Airway epithelial cell (primary cell): ENCODE measurements at places on chromosomes 2 and 18. TPM values are rescaled to one million over a fixed set of nuclear protein-coding genes. Genes with fewer than 3 reads are reported as not detected.

Gene C2orf72
- total RNA-seq = not detected in 2 replicates

Gene ENOSF1
- total RNA-seq = 19.8 and 22.8 TPM in 2 replicates

Gene VAMP5
- 1.9 and 2.3 TPM in 2 replicates for total RNA-seq

Gene XIRP2
- not detected in 2 replicates for total RNA-seq

Gene LYG2
- total RNA-seq = not detected in 2 replicates

Gene HOXD3
- total RNA-seq = not detected in 2 replicates

Gene MC5R
- total RNA-seq = not detected in 2 replicates

Gene OTX1
- 4.2 and 4.7 TPM in 2 replicates for total RNA-seq

Gene DNAJC5G
- total RNA-seq = not detected in 2 replicates

Gene B3GNT7
- 0.28 and 0.85 TPM in 2 replicates for total RNA-seq

Gene RNASEH1
- total RNA-seq = 16.8 and 21.7 TPM in 2 replicates

Gene FZD7
- total RNA-seq = 6.8 and 7.0 TPM in 2 replicates

Gene TRIM43
- not detected in 2 replicates for total RNA-seq

Gene CPO
- total RNA-seq = not detected in 2 replicates

Gene MTCL1
- 11.8 and 14.5 TPM in 2 replicates for total RNA-seq

Gene NDUFAF7
- 8.5 and 9.7 TPM in 2 replicates for total RNA-seq

Gene ACKR3
- 23.9 and 32.2 TPM in 2 replicates for total RNA-seq

Gene SPDYA
- total RNA-seq = 0.28 TPM in 2 replicates

Gene CACNB4
- total RNA-seq = 0.21 and 0.33 TPM in 2 replicates

Gene CDH19
- total RNA-seq = 0.14 TPM in 1 of 2 replicates, not detected in the other

Gene LRRTM1
- total RNA-seq = not detected in 2 replicates

Gene HOXD12
- total RNA-seq = not detected in 2 replicates

Gene CIB4
- not detected in 2 replicates for total RNA-seq

Gene CAPN13
- total RNA-seq = 0.21 and 0.88 TPM in 2 replicates

Gene BARD1
- total RNA-seq = 11.6 and 14.6 TPM in 2 replicates

Gene DPP4
- 0.35 and 0.60 TPM in 2 replicates for total RNA-seq

Gene PHOSPHO2
- 1.9 and 2.0 TPM in 2 replicates for total RNA-seq

Gene ATF2
- total RNA-seq = 15.0 and 15.3 TPM in 2 replicates

Gene COL6A3
- 39.3 and 55.6 TPM in 2 replicates for total RNA-seq

Gene SLC11A1
- total RNA-seq = 0.14 TPM in 1 of 2 replicates, not detected in the other

Gene PROM2
- total RNA-seq = 36.2 and 53.7 TPM in 2 replicates

Gene BOK
- 48.3 and 54.0 TPM in 2 replicates for total RNA-seq

Gene SLC38A11
- not detected in 2 replicates for total RNA-seq
